ENCODE measurements at places on chromosomes 5 and 9.
A peak's percentile ranks its signal among the peaks of the same experiment; 100 is the strongest.

DNA sequence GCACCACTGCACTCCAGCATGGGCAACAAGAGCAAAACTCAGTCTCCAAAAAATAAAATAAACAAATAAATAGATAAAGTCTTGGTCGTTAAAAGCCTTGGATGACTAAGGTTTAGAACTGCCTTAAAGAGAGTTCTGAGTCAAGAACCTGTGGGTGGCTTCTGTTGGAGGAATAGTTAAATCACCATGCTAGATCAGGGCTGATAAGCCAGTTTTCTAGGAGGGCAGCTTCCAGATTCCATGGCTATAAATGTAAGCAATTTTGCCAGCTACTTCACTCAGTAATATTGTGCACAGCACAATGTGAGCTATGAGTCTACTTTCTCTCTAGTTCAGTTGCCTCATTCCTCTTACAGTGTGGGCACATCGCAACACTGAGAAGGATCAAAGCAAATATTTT is 242.1 kb upstream of the NUDT12 start:
- DNase-seq, result no peak

DNA sequence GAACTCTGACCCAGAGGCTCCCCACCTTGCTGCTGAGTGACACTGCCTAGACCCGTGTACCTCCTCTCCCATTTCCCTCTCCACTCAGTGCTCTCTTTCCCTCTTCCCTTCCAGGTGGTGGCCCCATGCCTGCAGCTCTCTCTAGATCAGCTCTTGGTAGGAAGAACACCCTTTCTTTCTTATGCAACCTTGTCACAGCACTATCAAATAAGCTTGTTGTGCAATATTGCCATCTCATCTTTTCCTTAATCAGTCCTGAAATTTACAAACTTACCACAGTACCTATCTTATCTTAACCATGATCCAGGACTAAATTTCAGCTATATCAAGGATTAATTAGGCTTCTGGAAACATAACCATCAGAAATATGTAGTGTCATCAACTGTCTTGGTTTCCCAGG is 88.6 kb downstream of the ZFAND5 start:
- DNase-seq, result no peak

GRCh38 chr5:161925960-161926359 is 78.0 kb downstream of the GABRA1 start:
- DNase-seq, result no peak

DNA sequence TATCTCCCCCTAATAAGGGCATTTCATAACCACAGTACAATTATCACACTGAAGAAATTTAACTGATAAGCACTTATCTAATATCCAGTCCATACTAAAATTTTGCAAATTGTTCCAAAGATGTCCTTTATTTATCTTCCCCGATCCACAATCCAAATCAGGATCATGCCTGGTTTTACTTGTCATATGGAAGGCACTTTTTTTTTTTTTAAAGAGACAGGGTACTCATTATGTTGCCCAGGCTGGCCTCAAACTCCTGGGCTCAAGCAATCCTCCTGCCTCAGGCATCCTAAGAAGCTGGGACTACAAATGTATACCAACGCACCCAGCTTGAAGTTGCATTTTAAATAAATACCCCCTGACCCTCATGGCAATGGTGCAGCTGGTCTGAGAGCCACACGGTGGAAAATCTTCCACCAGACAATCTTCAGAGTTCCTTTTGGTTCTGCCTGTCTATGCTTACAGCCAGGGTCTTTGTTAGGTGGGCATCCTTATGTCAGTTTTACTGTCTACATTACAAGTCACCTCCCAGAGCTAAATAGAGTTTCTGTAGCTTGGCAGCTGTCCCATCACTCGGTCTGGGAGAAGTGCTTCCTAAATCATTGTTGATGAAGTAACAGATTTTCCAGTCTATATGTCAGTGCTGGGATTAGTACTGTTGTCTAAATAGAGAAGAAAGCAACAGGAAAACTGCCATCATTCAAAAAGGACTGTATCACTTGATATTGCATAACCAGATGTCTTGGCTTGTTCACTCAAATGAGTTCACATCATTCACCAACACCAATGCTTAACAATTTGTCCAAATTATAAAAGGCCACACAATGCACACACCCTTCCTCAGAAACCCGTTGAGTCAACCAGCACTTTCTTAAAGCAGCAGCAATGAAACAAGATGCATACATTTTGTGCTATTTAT is 26.4 kb downstream of the PTPN3 start:
- no peak for DNase-seq

DNA sequence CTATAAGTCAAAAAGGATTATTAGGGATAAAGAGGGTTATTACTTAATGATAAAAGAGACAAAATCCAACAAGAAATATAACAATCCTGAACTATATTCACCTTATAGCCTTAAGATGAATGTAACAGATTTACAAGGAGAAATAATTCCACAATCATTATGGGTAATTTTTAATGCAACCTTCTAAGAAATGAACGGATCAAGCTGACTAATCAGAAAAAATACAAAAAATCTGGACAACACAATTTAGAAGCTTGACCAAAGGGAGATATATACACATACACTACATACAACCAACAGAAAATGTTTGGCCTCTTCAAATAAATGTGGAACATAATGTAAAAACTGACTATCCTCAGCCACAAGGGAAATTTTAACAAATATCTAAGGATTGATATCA is 102.3 kb downstream of the CPLANE1 start:
- no peak for DNase-seq

DNA sequence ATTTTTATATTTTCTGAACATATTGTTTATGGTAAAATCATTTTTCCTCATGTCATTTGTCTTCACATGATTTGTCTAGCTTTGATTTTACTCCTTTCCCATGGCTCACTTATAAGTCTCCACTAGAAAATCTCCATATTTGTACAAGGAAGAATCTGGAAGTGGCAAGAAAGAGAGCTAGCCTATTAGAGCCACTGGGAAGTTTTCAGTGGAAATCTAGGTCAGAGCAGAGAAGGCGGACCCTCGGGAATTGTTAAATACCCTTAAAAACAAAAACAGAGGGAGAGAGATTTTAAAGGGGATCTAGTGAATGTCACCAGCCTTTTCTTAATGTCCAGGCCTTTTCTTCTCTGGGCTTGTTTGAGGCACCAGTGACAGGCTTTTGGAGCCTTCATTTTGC is 56.6 kb downstream of the GRAMD2B start:
- DNase-seq, result no peak

DNA sequence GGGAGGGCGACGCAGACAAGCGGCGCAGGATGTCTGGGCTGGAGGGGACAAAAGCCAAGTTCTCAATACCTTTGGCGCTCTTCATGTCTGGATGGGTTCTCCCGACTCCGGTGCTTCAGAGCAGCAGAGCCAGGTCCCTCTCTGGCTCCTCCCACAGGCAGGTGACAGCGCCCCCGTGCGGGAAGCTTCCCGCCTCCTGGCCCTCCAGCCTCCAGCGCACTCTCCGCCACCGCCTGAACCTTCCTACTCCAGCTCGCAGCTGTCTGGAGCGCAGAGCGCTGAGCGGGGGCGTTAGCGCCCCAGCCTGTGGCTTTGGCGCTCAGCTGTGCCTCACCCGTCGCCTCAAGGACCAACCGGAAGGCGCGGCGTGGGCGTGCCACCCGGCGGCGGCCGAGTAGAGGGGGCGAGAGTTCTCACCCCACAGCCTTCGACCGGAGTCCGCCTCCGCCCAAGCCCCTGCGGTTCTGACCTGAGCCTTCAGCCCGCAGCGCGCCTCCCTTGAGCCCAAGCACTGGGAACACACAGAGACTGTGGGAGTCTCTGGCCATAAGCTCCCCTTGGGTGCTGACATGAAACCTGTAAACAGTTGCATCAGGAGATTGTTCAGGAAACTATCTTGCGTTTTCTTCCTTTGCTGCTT is at the start of gene SLCO4C1:
Gene SLCO4C1, minus strand, starts transcription at position 107 of the 640 bp plus-strand sequence. Its CDS starts 22 bp downstream, at position 85.
- DNase-seq, result peak; percentile 91

GRCh38 chr5:6487081-6487480 is 38.4 kb downstream of the UBE2QL1 start:
- DNase-seq, result no peak

GRCh38 chr9:70951749-70952727 is 169.4 kb downstream of the TRPM3 start:
- no peak for DNase-seq

- no peak for DNase-seq
Measured at GRCh38 chr5:116242343-116242742, 157.5 kb downstream of the COMMD10 start.

DNA sequence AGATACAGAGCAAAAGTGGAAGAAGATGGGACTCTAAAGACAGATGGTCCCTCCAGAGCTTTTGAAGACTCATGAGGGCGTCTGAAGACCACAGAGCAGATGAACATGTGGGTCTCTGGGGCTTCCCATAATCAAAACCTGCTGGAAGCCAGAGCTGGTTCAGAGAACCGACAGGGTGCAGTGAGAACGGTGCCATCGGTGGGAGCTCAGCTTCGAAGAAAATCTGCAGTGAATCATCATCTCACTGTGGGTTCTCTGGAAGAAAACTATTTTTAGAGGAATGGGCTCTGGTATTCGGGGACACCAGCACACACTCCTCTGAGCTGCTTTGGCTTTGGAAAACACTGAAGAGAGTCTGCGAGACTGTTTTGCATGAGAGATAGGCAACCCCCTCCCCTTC is 222.4 kb upstream of the PANK3 start:
- no peak for DNase-seq

- DNase-seq, result no peak
Measured at GRCh38 chr5:158429564-158429963, 570.6 kb upstream of the CLINT1 start.

- DNase-seq, result no peak
Measured at GRCh38 chr5:14720236-14720923, 55.9 kb downstream of the OTULIN start.

- DNase-seq, result no peak
Measured at GRCh38 chr5:107341376-107342084, 329.2 kb downstream of the EFNA5 start.

- DNase-seq, result no peak
Measured at GRCh38 chr5:150219142-150219541, 29.3 kb downstream of the SLC6A7 start.

GRCh38 chr5:124630767-124631704 is 115.4 kb downstream of the ZNF608 start:
- DNase-seq, result no peak

DNA sequence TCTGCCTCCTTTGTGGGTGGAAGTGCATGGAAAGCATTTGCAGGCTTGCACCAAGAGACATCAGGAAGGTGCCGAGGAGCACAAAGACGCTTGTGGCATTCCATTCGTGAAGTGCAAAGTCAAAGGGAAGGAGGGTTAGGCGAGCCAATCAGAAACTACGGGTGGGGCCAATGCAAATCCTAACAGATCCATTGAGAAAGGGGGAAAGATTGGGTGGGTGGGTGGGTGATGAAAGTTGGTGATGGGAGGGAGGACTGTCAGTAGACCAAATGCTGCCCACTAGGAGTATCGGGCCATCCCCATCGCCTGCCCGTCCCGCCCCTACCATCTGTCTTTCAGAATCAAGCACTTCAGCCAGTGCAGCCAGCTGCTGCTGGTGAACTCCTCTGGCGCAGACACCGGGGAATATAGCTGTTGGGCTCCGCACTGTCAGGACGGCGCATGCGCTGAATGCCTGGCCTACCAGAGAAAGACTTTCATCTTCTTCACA is 17.1 kb upstream of the ANXA6 start:
- no peak for DNase-seq

DNA sequence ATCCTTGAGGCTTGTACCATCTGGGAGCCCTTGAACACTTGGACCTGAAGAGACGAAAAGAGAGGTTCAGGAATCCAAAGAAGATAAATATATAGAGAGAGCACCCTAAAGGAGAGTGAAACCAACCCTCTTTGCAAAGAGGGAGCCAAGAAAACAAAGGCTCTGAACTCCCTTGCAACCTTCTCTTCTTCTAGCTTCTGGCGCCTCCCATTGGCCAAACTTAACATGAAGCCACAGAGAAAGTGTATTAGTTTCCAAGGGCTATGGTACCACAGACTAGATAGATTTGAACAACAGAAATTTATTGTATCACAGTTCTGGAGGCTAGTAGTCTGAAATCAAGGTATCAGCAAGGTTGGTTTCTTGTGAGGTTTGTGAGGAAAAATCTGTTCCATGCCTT is 175.1 kb downstream of the HCN1 start:
- DNase-seq, result no peak

- DNase-seq, result no peak
Measured at GRCh38 chr5:179268399-179268952, 76.8 kb downstream of the ADAMTS2 start.

- no peak for DNase-seq
Measured at GRCh38 chr9:33750307-33750838, 45.0 kb upstream of the PRSS3 start.

DNA sequence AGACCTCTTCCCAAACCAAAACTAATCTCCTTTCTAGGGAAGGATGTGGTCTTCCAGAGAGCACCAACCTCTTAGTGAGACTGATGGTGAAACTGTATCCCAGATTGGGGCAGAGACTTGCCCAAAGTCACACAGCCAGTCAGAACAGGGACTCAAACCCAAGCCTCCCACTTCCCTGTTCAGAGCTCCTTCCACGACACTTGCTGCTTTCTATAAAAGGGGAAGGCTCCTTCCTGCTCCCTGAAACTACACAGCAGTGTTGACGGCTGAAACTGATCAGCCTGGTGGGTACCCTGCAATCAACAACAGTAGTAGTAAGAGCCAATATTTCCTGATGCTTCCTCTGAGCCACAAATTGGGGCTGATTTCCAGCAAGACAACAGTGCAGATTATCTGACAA is 1.5 kb downstream of the TOR2A start:
- DNase-seq, result no peak

GRCh38 chr5:132458226-132458560 is 32.4 kb downstream of the IRF1 start:
- no peak for DNase-seq

DNA sequence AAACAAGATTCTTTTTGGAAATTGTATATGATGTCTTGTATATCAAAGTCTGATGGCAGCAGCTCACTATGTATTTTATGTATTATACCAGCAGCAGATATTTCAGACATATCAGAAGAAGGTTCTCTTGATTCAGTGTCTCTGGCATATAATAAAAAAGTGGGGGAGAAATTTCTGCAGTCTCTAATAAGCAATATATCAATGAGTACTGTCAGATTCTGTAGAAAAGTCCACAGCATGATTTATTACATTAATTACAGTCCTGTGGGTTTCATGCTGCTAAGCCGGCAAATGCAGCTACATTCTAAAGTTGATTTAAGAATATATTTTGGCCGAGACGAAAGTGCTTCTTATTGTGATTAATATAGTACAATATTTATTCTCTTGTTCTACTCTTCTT is 113.1 kb downstream of the KIAA1958 start:
- no peak for DNase-seq

DNA sequence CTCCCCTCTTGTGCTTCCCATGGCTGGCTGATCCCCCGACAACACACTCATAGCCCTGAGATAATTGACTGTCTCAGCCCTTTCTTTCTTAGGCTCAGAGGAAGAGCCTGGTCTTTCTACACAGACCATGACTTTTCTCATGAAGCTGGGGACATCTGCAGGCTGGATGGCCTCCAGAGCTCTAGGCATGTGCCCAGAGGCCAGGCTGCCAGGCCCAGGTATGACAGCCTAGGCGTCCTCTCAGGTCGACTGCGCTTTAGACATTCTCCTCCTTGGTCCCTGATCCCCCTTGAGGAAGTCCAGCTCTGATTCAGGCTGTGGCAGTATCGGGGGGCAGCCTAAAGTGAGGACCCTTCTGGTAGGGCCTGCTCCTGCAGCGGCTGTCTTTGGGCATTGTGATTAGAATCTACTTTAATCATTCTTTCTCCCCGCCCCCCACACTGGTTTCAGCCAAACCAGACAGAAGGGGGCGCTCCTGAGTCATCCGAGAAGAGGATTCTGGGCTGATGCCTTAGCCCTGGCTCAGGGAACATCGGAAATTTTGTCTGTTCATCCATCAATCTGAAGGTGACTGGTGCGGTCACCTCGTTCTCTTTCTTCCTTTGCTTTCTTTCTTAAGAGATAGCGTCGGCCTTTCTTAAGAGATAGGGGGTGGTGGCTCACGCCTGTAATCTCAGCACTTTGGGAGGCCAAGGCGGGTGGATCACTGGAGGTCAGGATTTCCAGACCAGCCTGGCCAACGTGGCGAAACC is 66.5 kb upstream of the HSPA9 start:
- peak; percentile 72 for DNase-seq

Measured in SHP77 treated with DMSO at 0.1 percent for 48 hours (cell line).